ENCODE measurements at places on chromosomes 16 and 17.
A peak's percentile ranks its signal among the peaks of the same experiment; 100 is the strongest.

DNA sequence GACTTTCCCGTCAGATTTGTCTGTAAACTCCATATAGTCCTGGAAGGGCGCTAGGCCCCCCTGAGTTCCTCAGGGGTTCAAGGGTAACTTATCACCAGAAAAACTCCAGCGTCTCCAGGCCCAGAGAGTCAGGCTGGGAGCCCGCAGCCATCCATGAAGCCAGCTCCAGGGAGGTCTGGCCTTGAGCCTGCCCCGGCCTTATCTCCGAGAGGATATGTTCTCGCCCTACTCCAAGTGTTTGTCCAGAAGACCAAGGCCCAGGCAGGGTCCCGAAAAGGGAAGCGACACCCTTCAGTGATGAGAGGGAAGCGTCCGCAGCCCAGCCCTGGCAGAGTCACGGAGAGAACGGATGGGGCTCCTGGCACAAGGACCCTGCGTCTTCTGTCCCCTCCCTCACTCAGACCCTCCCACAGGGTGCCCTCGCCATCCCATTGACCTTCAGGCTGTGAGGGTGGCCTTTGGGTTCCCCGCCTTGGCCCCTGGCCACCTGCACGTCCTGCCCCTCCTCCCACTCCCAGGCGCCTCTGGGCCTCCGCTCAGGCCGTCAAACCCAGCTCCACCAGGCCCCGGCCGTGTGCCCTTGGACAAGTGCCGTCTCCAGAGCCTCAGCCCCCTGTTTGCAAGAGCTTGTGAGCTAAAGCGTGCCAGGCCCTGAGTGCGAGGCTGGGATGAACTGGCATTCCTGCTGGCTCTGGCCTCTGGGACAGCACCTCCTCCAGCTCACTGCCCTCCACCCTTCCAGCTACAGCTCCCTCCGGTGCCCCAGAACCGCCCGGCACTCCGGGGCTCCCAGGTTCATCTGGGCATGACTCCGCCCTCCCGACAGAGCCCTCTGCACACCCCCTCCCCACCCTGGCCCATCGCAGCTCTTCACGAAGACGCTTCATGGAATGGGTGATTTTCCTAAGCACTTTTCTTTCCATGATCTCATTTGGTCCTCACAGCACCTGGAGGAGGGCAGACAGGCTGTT, 83.4 kb downstream of the ZDHHC7 start:
- DNase-seq, result no peak

DNA sequence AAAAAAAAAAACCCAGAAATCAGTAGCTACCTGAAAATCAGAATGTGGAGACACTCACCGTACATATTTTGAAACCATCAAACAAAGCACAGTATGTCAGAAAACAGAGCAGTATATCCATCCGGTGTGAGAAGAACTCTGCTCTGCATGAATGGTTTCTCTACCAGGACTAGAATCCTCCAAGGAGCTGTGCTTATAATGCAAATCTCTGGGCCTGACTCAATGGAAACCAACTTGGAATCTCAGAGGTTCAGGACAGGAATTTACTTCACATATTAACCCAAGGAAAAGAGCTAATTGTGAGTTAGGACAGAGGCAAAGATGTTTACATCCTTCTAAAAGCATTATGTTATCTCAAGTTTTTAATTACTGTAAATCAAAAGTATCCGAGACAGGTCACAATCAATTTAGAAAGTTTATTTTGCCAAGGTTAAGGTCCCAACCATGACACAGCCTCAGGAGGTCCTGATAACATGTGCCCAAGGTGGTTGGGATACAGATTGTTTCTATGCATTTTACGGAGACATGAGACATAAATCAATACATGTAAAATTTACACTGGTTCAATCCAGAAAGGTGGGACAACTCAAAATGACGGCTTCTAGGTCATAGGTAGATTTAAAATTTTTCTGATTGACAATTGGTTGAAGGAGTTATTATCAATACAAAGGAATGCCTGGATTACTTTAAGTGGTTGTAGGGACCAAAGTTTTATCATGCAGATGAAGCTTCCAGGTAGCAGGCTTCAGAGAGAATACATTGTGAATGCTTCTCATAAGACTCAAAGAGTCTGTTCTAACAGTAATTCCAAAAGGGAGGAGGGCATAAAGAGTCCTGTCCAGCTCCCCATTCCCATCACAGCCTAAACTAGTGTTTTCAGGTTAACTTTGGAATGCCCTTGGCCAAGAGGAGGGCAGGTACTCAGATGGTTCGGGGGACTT, 164.1 kb downstream of the CDH8 start:
- DNase-seq, result no peak

DNA sequence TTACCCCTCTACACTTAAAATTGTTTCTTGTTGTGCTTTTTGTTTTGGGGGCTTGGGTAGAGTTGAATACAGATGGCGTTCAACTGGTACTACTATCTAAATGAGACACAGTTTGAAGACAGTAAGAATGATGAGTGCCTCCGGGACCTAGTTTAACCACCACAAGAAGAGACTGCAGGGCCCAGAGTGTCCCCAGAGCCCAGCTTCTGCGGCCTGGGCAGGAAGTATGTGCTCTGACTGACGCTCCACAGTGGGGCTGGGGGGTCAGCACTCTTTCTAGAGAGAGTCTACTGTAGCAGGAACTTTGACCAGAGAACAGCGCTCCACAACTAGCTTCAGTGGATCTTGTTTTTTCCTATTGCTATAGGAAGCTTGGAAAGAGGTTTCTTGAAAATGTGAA, 174.0 kb downstream of the VPS53 start:
- no peak for DNase-seq

GRCh38 chr17:46194393-46195216, 1.4 kb upstream of the KANSL1 start:
- DNase-seq, result peak; percentile 67

DNA sequence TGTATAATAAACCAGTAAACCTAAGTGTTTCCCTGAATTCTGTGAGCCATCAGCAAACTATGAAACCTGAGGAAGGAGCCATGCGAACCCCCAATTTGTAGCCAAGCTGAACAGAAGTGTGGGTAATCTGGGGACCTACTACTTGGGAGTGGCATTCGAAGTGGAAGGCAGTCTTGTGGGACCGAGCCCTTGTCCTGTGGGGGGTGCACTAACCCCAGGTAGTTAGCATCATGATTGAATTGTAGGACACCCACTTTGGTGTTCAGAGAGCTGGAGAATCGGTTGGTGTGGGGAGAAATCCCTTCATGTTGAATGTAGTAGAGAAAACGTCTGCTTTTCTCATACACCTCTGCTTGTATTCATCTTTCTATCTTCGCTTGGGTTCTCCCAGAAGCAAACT, 79.7 kb upstream of the CPHXL start:
- DNase-seq, result no peak

DNA sequence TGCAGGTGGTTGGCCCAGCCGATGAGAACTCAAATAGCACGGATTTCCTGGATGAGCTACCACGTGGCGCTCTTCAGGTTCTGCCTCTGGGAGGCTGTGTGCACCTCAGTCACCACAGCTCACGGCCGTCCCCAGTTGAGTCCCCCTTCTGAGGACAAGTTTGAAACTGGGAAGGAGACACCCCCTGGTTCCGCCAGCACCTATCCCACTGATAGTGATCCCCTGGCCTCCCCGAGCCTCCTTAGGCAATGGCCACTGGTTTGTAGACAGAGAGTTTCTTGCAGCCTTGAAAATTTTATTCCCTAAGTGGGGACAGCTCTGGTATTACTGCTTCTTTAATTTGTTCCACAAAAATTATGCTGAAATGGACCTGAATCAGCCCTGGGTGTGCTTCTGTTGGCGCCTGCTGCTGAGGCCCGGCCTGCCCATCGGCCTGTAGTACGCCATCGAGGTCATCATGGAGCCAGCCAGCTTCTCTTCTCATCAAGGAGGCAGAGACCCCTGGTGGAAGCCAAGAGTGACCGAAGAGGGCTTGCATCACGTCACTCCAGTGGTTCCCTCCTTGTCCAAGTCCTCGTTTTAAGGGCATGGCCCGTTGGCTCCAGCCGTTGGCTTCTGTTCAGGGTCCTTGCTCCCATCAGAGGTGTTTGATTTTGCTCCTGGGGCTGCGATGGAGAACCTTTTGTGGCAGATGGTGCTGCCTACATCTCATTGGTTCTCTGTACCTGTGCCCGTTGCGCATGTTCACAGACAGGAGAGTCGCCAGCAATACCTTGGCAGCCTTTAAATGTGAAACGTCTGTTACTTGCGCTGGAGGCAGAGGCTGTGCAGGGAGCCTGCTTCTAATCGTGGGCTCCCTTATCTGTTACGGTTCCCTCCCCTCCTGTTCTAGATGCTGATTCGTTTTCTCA, 9.3 kb downstream of the SMCR8 start:
- DNase-seq, result no peak

GRCh38 chr17:42809250-42809649, 10.6 kb downstream of the CNTD1 start:
- DNase-seq, result no peak

- peak; percentile 14 for DNase-seq
Observed at GRCh38 chr17:72338847-72339790, 218.3 kb downstream of the SOX9 start.
